ENCODE measurements at places on chromosomes 6 and 20.

DNA sequence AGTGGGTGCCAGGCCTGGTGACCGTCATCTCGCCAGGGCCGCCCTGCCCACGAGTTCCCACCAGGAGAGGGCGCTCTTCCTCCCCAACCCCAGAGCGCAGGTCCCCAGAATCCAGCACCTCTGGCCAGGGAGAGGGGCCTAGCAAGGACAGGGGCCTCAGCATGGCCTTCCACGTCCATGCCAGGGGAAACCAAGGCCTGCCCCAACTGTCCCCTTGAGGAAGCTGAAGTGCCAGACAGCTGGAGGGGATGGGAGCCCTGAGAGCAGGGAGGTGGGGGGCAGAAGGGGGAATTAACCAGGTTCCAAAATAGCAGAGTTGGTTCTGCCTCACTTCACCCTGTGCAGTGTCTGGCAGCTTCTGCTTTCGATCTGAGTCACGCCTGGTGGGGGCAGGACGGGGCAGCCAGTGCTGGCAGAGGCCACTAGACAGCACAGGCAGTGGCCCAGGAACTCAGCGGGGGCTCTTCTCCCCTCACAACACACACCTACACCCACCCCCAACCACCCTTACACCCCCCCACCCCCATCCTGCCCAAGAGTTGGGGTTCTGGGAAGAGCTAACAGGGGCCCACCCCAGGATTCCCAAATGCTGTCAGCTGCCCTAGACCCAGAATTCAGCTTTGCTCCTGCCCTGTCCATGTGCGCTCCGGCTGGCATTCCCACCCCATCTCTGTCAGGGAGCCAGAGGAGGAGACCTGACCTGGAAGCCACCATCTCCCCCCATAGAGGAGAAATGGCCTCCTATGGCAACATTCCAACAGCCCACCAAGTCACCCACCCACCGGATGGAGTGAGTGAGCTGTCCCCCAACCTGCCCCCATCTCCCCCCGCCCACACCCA lies 29.2 kb downstream of the TFEB start:
- peak; percentile 87 for DNase-seq

- no peak for DNase-seq
Measured at GRCh38 chr6:15593798-15594197, 69.0 kb downstream of the DTNBP1 start.

GRCh38 chr20:59438201-59438600 lies 137.8 kb downstream of the EDN3 start:
- DNase-seq, result no peak

GRCh38 chr20:14744723-14745122 lies 407.3 kb upstream of the FLRT3 start:
- no peak for DNase-seq

- DNase-seq, result no peak
Measured at GRCh38 chr6:137116807-137117206, 56.6 kb downstream of the IL22RA2 start.

- DNase-seq, result no peak
Measured at GRCh38 chr20:56442389-56443365, 25.8 kb upstream of the RTF2 start.

- no peak for DNase-seq
Measured at GRCh38 chr6:32945108-32945760, 4.4 kb upstream of the HLA-DMB start.
